Stimulated activated CD4-positive, alpha-beta T cell treated with anti-CD3 and anti-CD28 coated beads, TNF-alpha, amount 100 ng/mL, for 1 hour (primary cell): ENCODE measurements at places on chromosomes 11 and 22.

- DNase-seq: no peak
Measured at GRCh38 chr22:49070501-49070900, 757.2 kb downstream of the BRD1 start.

DNA sequence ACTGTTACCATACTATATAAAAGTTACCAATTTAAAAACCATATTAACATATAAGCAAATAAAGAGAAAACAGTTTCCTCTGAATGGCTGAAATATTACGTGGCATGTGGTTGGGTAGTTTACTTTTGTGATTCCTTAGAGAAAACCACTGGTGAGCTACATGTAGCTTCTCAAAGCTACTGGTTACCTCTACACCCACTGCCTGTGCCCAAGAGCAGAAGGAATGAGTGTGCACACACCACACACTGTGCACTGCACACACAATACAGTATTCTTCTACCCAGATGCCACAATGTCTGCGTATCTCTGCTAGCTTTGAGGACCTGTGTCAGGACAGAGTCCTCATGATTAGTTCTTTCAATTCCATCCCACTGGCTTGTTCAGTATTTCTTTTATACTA, 25.5 kb upstream of the YPEL1 start:
- DNase-seq: no peak

GRCh38 chr22:40202225-40202944, 24.7 kb downstream of the TNRC6B start:
- no peak for DNase-seq

GRCh38 chr11:48096588-48097525, 116.5 kb downstream of the PTPRJ start:
- DNase-seq: no peak

DNA sequence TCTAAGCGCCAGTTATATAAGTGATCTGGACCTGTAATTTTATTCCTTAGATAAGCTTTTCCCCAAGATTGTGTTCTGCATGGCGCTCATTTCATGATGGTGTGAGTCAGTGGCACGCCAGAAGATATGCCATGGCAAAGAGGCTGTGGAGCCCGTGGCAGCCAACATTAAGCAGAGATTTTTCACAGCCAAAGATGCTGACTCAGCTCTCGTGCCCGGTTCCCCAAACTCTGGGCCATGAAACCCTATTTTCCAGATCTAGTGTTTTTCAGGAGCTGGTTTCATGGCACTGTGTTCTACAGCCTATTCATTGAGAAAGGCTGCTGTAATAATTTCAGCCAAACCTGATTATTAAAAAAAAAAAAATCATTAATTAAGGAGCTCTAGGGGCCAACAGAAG, 15.4 kb upstream of the LINC01488 start:
- DNase-seq: no peak
